ENCODE measurements at places on chromosomes 7 and 10. TPM values are rescaled to one million over a fixed set of nuclear protein-coding genes. Genes with fewer than 3 reads are reported as not detected.

- DNase-seq: no peak
These were observed 333.6 kb downstream of the LRRTM3 start for GRCh38 chr10:67259319-67259929.

ADAMTS14 gene
- total RNA-seq: 2.3 TPM

GRCh38 chr10:3708852-3709251 lies 76.2 kb downstream of the KLF6 start:
- no peak for DNase-seq

- no peak for DNase-seq
These were observed 552 bp downstream of the IL15RA start for GRCh38 chr10:5976512-5977470.

DNA sequence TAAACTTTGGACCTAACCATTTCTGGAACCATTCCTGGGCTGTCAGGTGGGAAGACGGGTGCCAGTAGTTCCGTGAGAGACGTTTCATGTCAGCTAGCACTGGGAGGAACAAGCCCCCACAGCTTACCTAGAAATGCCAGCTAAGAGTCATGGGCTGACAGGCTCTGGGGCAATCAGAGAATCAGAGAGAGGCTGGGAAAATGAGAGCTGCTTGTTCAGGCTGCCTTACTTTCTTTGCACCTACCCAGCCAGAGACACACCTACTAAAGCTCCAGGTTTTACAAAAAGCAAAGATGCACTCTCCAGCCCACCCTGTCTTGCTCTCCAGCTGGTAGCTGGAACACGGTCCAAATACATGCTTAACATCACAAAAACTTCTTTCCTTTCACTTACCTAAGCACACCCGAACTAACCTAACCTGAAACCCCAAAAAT lies 688 bp downstream of the PTN start:
- DNase-seq: no peak

- DNase-seq: no peak
These were observed 3.7 kb upstream of the IFIT1B start for GRCh38 chr10:89373916-89374711.

PLAC9 gene
- 16.7 TPM for total RNA-seq

GRCh38 chr7:70890147-70890969 lies 241.6 kb upstream of the GALNT17 start:
- DNase-seq: no peak

GRCh38 chr7:43609097-43609496 lies 26.2 kb downstream of the STK17A start:
- no peak for DNase-seq

DNA sequence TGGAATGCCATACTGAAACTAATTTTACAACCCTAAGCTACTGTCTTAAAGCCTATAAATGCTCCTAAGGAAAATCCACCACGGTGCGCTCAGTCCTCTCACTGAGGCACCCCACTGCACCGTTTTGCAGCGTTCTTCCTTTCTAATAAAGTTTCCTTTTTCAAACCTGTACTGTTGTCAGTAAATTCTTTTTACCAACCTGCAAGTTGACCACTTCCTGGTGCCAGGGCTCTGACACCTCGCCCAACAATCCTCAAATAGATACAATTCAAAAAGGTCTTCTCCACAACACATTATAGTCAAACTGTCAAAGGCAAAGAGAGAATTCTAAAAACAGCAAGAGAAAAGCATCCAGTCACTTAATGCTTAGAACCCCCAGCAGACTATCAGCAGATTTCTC lies 42.8 kb downstream of the HERPUD2 start:
- no peak for DNase-seq
